T-helper 2 cell (primary cell): ENCODE measurements at places on chromosomes 5 and 9.
A peak's percentile ranks its signal among the peaks of the same experiment; 100 is the strongest.

- no peak for DNase-seq
Observed at GRCh38 chr5:127412698-127413097, 104.7 kb upstream of the PRRC1 start.

DNA sequence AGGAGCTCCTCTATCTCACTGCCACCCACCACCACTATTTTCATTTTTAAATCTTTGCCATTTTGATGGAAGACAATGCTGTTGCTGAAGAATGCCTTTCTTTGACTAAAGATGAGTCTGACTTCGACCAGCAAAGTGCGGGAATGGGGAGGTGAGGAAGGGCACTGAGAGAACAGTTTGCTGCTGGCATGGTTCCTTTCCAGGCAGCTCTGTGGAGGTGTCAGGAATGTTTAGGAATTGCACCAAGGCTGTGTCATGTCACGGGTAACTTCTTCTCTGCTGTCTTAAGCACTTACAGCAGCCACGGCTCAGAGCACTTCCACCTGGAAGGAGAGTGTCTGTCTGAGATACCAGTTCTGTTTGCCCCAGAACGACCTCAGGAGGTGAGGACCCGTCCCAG, 41.4 kb upstream of the SHB start:
- no peak for DNase-seq

DNA sequence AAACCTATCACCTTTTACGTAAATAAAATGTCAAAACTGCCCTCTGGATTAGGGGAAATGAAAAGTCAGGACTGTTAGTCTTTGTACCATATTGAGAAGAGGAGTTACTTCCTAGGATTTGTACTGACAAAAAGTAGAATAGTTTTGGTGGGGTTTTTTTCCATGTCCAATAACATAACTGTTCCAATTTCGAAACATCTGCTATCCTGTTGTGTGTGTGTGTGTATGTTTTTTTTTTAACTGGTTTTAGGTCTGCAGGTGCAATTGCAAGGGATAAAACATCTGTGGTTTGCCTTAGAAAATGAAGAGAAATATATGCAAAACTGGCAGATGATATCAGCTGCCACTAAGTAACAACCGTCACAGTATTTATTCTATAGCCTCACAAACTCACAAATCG, 506.8 kb downstream of the NFIB start:
- no peak for DNase-seq

- DNase-seq = peak; percentile 46
Observed at GRCh38 chr9:121369595-121370265, at the start of gene STOM. TSS of gene STOM (minus strand) at chr9:121370250. CDS start at chr9:121370187, 63 bp downstream.

- no peak for DNase-seq
Observed at GRCh38 chr5:113447498-113448050, 12.8 kb upstream of the TSSK1B start.

DNA sequence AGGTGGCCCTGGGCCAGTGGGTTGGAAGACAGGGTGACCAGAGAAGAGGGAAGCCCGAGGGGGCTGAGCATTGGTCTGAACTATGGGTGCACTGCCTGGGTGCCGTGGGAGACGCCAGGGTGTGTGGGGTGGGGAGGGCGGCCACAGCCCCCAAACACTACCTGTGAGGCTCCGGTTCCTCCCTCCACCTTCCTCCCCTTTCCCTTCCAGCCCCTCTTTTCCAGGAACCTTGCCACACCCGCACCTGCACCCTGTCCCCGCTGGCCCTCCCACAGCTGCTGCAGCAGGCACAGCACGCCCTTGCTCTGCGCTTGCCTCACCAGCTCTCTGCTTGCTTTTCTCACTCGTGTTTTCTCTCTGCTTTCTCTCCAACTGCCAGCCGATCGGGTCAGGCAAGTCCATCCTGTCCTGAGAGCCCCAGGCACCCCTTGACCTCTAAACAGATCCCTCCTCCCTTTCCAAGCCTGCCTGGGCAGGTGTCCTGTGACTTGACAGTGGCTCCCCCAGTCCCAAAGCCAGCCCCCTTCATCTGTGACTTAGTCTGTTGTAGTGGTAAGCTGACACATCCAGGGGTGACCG, 193.7 kb downstream of the MSX2 start:
- no peak for DNase-seq

DNA sequence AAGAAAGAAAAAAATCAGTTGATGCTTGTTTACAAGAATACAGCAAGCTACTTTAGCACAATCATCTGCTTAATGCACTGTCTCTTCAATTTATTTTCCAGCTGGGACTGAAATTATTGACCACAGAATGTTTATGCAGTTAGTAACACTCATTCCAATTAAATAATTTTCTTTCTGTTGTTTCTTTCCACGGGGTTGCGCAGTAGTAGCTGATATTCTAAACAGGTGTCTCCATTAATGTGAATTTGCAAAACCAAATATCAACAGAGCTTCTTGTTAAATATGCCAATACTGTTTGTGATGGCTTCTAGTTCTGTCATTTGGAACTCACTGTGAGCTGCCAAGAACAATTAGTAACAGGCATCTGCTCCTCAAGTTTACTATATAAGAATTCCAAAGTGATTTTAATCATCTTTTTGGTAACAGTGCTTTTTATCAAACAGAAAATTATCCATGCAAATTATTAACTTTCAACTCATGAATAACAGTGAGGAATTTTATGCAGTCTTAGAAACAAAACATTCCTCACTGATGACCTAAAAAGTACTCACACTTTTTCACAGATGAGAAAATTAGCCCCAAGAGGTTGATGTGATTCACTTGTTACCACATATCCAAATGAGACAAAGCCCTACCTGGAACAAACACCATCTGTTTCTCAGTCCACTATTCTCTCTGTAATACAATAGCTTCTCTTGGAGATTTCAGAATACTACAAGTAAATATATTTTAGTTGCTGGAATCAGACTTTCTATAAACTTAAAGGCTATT, 567.6 kb upstream of the RGMB start:
- DNase-seq = no peak

GRCh38 chr5:142097681-142098080, 10.9 kb upstream of the NDFIP1 start:
- DNase-seq = no peak

DNA sequence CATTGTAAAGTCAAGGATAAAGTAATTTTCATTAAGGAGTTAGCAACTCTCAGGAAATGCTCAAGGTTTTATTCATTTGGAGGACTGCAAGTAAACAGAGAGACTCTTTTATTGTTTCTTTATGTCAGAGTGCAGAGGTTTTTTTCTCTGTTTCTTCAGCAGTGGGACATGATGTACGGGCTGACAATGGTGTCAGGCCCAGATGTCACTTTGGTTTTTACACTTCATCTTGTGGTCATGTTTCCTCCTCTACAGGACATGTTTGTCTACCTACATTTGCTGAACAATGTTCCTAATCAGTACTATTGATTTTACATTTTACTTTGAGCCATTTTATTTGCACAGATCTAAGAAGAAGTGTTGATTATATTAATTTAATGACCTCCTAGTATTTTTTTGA, 72.8 kb upstream of the PARP8 start:
- DNase-seq = no peak

- no peak for DNase-seq
Observed at GRCh38 chr5:126809916-126810315, 33.0 kb downstream of the LMNB1 start.

- no peak for DNase-seq
Observed at GRCh38 chr5:131142970-131143617, 22.0 kb downstream of the HINT1 start.

- no peak for DNase-seq
Observed at GRCh38 chr9:99828417-99829176, 6.9 kb downstream of the NR4A3 start.

DNA sequence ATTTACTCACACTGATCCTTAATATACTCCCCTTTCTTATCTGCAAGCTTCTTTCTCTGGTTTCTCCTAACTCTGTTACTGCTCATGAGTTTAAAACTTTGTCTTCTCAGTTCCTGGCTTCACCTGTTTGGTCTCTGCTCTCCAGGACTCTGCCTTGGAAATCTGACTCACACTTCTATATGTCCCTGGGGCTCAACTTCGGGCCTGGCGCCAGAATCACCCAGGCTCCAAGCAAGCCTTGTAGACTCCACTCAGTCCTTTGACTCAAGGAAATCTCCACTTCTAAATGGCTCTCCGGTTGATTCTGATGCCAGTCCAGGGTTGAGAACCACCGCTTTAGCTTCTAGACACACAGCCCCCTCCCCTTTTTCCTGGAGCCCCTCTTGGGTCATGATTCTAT, 57.8 kb downstream of the TMC1 start:
- no peak for DNase-seq

DNA sequence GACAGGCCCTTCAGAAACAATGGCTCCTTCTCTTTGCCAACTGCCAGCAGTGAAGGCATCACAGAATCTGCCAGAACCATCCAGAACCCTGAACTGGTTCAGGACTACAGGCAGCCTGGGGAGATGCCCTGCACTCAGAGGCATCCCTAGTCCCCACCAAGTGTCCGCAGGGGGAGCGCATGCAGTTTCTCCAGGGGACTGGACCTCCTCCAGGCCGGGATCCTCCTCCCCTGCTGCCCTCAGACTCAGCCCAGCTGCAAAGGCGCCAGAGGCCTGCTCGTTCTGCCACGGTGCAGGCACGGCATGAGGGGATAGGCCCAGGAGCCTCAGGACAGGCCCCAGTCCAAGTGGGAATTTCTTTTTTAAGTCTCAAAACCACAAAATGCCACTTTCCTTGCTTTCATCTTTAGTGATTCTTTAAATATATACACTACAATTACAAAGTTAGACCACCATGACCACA, 72.0 kb downstream of the SEMA4D start:
- no peak for DNase-seq

- DNase-seq = no peak
Observed at GRCh38 chr9:92978345-92978875, 31.1 kb downstream of the FGD3 start.

GRCh38 chr5:79408028-79408427, 105.9 kb downstream of the HOMER1 start:
- DNase-seq = no peak

- DNase-seq = no peak
Observed at GRCh38 chr9:16070455-16071145, 517.8 kb downstream of the CCDC171 start.

DNA sequence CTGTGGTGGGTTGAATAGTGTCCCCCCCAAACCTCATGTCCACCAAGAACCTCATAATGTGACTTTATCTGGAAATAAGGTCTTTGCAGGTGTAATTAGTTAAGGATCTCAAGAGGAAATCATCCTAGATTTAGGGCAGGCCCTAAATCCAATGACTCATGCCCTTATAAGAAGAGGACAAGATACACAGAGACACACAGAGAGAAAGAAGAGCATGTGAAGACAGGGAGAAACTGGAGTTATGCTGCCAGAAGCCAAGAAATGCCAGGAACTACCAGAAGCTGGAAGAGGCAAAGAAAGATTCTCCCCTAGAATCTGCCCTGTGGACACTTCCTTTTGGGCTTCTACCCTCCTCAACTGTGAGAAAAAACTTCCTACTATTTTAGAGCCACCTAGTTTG, 8.8 kb downstream of the FAM13B start:
- DNase-seq = no peak

DNA sequence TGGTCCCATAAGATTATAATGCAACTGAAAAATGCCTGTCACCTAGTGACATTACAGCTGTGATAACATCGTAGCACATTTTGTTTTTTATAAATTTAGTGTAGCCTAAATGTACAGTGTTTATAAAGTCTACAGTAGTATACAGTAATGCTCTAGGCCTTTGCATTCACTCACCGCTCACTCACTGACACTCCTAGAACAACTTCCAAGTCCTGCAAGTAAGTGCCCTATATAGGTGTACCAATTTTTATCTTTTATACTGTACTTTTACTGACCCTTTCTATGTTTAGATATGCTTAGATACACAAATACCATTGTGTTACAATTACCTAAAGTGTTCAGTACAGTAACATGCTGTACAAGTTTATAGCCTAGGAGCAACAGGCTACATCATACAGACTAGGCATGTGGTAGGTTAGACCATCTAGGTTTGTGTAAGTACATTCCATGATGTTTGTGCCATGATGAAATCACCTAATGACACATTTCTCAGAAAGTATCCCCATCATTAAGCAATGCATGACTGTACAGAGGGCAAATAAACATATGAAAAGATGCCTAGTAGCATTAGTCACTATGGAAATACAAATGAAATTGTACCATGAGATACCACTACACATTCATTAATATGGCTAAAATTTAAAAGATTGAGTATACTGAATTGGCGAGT, 127.6 kb downstream of the TRPM6 start:
- no peak for DNase-seq

DNA sequence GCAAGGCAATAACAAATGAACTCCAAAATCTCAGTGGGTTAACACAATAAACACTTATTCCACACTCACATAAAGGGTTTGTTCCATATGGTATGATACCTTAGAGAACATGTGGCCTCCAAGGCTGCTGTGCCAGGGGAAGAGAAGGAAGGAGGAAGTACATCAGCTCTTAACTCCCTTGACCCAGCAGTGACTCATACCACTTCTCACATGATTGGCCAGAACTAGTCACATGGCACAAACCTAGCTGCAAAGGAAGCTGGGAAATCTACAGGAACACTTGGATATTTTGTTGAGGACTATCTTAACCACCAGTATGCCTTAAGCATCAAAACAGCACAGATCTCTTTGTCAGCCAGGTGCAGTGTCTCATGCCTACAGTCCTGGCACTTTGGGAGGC, 99.3 kb downstream of the SLIT3 start:
- DNase-seq = no peak

- DNase-seq = no peak
Observed at GRCh38 chr5:82494942-82495341, 216.8 kb upstream of the RPS23 start.

DNA sequence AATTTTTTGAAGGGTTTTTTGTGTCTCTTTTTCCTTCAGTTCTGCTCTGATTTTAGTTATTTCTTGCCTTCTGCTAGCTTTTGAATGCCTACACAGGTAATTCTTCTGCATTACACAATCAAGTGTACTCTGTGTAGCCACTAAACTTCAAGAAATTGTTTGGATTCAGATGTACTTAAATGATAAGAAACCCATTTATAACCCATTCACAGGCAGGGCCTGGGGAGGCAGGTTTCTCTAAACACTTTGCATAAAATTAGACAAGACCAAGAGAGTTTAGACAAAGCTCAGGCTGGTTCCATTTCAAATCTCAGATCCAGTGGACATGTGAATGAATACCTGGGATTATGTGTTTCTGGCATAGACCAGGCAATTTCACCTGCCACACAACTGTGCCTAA, 41.3 kb upstream of the SEMA5A start:
- no peak for DNase-seq

DNA sequence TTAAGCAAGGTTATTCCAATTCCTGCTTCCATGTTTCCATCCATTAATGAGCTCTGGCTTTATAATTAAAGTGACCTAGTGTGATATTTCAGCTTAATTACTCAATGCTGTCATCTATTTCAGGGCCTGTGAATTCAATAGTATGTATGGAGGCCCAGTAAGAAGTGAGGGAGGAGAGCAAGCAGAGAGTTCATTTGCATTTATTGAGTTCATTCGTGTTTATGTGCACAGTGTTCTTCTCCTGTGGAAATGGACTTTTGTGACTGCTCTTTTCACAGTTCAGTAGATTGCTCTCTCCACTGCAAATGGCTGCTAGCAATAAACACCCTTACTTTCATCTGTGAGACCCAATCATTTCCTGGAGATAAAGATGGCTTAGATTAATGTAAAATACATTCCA, 130.9 kb downstream of the CEMIP2 start:
- DNase-seq = no peak

- no peak for DNase-seq
Observed at GRCh38 chr5:168314735-168315411, 23.4 kb downstream of the WWC1 start.

- peak; percentile 87 for DNase-seq
Observed at GRCh38 chr5:1801222-1801966, at the start of gene NDUFS6. TSS of gene NDUFS6 (plus strand) at chr5:1801407. CDS start at chr5:1801418, 11 bp downstream.
